ENCODE measurements at places on chromosomes 3 and 15. TPM values are rescaled to one million over a fixed set of nuclear protein-coding genes. Genes with fewer than 3 reads are reported as not detected.

Gene SLC27A2
- 6.2 TPM for total RNA-seq

DNA sequence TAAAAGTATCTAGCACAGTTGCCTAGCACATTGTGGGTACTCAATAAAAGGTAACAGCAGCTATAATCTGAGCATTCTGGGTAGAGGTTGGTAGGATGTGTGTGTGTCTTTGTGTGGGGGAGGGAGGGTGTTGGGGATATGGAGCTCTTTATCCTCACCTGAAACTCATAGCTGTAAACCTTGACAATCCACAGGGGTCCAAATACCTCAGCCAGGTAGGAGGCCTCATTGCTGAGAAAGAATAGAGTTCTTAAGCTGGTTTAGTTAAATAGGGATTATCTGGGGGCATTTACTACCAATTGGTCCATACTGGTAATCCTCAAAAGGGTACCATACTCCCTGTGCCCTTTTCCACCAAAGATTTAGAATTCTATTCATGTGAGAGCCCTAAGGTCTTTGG lies 3.9 kb downstream of the SERF2 start:
- peaks cover 18% of the 10 kb centered on the region for H3K4me1 ChIP-seq
- no peak for DNase-seq
- H3K4me3 ChIP-seq, result no peak overlapping the region
- no peaks in the 10 kb centered on the region for H3K27me3 ChIP-seq

DNA sequence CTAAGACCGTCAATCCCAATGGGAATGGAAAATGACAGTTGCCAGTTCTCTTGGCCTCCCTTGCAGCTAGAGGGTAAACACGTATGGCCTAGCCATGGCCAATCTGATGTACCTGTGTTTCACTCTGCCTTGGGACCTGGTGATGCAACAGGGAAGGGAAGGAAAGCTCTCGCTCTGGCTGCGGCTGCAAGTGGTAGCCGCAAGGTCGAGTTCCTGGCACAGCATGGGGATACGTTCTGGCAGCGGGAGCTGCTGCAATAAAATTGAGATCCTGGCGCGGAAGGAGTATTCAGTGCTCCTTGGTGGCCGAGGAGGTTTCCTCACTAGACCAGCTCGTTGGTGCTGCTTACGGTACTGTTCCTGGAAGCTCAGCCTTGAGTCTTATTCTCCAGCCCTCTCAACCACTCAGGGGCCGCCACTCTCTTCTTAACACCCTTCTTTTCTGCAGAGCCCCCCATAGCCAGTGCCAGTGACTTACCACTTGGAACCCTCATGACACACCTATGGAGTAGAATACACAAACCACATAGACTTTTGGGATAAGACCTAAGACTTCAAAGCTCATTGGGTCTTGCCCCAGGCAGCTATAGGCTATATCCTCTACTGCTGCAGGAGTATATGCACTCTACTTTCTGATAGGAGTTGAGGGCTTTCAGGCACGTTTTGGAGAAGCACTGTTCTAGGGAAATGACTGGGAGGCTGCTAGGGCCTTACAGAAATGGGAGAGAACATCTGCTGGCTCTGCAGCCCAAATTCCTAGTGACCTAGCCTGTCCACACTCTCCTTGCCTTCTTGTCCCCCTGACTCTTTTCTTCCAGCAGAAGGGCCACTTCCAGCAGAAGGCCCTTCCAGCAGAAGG lies 2.7 kb downstream of the KY start:
- H3K4me3 ChIP-seq, result no peak overlapping the region
- peak; percentile 20 for DNase-seq
- peaks cover 60% of the 10 kb centered on the region for H3K27me3 ChIP-seq
- no peaks in the 10 kb centered on the region for H3K36me3 ChIP-seq
- no peaks in the 10 kb centered on the region for H3K4me1 ChIP-seq

DNA sequence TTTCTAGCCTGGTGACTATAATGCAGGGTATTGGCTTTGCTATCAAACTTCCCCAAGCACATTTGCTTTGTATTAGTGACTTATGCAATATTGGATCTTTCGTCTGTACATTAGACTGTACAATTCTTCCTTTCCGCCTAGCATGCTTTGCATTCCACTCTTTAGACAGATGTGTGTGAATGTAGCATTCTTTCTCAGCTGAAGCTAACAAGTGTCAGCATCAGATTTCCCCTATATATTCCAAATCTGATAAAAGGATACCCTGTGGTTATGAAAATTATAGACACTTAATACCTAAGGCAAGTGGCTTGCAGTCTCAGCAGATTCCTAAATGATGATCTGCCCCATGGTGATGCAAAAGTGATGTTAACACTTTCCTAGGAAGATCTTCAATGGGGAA lies 360.1 kb downstream of the CNTN4 start:
- no peaks in the 10 kb centered on the region for H3K36me3 ChIP-seq
- no peaks in the 10 kb centered on the region for H3K4me1 ChIP-seq
- H3K27ac ChIP-seq, result no peak overlapping the region
- H3K27me3 ChIP-seq, result no peaks in the 10 kb centered on the region

DNA sequence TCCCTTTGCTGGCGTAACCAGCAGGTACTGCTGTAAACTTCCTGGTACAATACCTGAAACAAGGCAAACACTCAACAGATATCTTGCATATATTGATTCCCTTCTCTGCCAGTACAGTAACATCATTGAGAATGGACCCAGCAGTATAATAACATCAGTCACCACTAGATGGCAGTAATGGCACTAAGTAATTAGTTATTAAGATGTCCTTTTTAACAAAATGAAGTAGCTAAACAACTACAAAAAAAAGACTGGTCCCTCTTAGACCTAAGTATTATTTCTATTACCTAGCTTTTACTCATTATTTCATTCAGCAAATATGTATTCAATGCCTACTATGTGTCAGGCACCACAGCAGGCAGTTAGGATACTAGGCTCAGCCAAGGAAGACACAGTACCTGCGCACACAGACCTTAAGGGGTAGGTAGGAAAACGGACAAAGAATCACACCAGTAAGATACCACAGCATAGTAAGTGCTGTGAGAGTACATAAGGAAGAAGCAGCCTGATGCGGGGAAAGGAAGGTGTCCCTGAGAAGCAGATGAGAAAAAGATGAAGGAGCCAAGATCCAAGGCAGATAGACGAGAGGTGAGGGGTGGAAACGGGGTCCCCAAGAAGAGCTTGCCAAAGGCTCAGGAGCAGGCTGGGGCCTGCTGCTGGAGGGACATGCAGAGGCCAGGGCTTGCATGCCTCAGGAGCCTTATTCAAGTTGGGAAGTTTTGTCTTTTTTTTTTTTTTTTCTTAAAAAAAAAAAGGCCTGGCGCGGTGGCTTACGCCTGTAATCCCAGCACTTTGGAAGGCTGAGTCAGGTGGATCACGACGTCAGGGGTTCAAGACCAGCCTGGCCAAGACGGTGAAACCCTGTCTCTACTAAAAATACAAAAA lies 102.7 kb upstream of the CHD2 start:
- H3K36me3 ChIP-seq, result no peaks in the 10 kb centered on the region
- no peak overlapping the region for H3K4me3 ChIP-seq
- H3K4me1 ChIP-seq, result no peaks in the 10 kb centered on the region

- DNase-seq, result no peak
- no peaks in the 10 kb centered on the region for H3K27me3 ChIP-seq
- no peak overlapping the region for H3K27ac ChIP-seq
- peaks cover 6% of the 10 kb centered on the region for H3K36me3 ChIP-seq
- H3K4me3 ChIP-seq, result no peak overlapping the region
Observed at GRCh38 chr3:30269751-30270445, 336.5 kb upstream of the TGFBR2 start.

GRCh38 chr3:89165636-89166263 lies 58.3 kb downstream of the EPHA3 start:
- H3K4me1 ChIP-seq, result peaks cover 3% of the 10 kb centered on the region
- no peak overlapping the region for H3K27ac ChIP-seq
- no peaks in the 10 kb centered on the region for H3K36me3 ChIP-seq
- 0 out of 3 replicates have a peak overlapping the region, but pooled peaks have one; percentile 38 for H3K4me3 ChIP-seq
- DNase-seq, result peak; percentile 58

Gene AMT
- 38.8 TPM for total RNA-seq

DNA sequence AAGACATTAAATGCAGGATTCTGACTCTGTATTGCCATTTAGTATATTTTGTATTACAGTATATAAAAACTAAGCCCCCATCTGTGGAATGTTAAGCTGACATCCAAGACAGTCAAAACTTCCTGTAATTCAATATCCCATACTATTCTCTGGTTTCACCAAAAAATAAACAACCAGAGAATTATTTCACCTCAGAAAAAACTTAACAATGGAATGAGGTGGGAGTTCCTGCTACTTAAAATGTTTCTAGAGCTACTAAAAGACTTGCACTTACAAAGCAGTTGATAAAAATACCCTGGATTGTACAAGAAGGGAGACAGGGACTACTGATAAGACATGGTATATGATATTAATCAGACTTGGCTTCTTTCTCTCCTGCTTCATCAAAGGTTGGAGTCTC lies 8.3 kb downstream of the ARL13B start:
- no peak overlapping the region for H3K27ac ChIP-seq
- no peak overlapping the region for H3K4me3 ChIP-seq
- H3K4me1 ChIP-seq, result no peaks in the 10 kb centered on the region
